ENCODE measurements at places on chromosomes 6 and 20.

GRCh38 chr20:60238992-60239660 is 280.9 kb downstream of the CDH26 start:
- no peak for DNase-seq

DNA sequence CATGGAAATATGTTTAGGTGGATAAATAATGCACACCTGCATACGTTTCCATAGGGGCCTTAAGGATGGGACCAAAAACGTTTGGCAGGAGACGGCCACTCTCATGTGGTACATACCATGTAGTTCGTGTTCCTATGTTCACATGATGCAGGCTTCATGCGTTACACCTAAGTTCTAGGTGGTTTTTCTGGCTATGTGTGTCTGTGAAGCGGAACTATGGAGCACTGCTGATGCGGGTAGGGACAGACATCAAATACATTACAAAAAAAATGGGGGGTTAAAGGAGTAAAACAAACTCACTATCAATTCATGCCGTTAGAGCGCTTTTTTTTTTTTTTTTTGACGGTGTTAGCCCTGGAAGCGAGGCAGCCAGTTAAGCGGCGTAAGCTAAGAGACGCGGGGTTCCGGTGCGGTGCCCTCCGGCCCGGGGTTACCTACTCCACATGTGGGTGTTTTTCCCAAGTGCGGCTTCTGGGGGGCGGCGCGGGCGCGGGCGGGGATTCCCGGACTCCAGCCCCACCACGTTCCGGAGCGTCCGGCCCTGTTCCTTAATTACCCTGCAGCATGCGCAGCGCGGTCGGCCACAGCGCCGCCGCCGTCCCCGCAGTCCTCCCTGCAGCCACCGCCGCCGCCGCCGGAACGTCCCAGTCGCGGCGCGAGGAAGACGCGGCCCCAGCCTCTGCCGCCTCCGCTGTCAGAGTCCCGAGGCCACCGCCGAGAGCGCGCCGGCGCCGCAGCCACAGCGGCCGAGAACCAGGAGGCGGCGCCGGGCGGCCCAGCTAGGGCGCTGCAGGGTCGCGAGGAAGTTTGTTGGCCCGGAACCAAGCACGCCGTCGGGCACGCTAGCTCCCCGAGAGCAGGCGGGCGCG is 648 bp downstream of the COL19A1 start:
- peak; percentile 23 for DNase-seq

GRCh38 chr20:33933469-33933909 is 60.2 kb upstream of the RALY start:
- peak; percentile 38 for DNase-seq

- DNase-seq = no peak
These were observed 16.0 kb downstream of the CD40 start for GRCh38 chr20:46133886-46134654.

DNA sequence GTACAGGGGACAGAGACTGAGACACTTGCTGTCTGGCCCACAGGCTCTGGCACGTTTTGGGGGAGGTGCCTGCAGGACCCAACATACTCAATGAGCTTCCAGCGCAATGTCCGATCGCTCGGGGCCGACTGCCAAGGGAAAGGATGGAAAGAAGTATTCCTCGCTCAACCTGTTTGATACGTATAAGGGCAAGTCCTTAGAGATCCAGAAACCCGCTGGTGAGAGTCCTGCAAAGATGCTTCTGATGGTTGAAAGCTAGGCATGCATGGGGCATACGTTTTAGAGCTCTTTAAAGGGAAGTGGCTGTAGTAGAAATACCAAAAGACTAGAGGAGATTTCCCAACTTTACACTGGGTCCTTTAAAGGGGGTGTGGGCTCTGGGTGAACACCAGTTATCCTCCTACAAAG is 2.2 kb downstream of the PRRC2A start:
- DNase-seq = no peak

- no peak for DNase-seq
These were observed 74.8 kb upstream of the SHLD1 start for GRCh38 chr20:5675103-5676091.

- DNase-seq = no peak
These were observed 2.4 kb downstream of the SPDEF start for GRCh38 chr6:34553750-34554149.

DNA sequence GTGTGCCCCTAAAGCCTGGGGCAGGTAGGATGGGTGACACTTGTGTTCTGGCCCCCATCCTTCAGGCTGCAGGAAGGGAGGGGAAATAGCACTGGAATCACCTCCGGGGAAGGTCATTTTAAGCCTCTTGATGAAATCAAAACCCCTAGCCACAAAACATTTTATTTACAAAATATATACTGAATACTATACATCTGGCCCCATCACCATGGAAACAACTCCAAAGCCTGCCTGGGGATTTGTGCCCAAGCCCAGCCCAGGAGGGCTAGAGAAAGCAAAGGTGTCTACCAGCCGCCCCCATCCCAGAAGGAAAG is 2.6 kb downstream of the SMIM29 start:
- DNase-seq = no peak

GRCh38 chr20:60718743-60719480 is 533.1 kb upstream of the CDH4 start:
- DNase-seq = no peak

GRCh38 chr20:4563031-4563430 is 158.7 kb upstream of the PRND start:
- no peak for DNase-seq

DNA sequence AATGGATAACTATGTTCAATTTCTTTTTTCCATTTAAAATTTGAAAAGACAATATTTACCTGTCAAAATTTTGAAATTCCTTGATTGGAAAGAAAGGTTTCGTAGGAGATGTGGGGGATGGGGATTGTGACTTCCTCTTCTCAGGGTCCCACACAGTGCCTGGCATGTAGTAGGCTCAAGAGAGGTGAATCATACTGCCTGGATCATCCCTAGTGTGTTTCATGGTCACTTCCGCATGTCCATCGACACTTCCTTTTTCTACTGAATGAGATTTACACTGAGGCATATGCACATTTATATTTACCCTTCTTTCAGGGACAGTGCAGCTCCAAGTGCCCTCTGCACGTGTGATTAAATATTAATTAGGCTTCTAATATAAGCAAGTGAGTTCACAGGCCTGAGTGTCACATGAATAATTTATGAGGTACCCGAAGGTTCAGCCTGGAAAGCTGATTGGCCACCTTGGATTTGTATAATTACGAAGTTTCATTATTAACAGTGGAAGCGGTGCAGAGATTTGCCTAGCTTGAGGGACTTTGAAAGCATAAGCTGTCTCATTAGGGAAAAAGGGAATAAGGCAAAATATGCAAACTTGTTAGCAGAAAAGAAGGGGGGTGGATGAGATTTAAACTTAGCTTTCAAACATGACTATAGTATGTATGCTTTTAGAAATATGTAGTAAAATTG is 177.5 kb upstream of the MMS22L start:
- no peak for DNase-seq

DNA sequence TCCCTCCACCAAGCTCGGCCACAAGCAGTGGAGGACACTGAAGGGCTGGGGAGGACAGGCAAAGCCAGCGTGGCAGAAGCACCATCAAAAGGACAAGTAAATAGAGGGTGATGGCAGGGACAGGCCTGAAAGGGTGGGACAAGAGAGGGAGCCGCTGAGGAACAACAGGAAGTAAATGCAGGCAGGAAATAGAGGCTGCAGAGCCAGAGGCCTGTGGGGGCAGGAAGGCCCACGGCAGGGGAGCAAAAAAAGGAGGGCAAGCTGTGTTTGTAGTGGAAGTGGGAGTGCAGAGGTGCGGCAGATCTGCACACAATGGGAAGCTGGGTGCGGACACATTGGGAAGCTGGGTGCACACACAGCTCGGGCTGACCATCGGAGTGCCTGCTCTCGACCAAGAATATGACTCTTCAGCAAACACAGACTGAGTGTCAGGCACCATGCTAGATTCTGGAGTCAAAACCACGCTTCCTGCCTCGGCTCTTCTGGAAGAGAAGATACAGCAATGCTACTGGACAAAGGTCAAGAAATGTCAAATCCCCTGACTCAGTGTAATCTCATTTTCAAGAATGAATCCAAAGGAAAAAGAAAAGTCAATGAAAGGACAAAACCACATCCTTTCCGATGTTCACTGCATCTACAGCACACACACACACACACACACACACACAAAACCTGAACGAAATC is 40.4 kb upstream of the RAB22A start:
- no peak for DNase-seq

GRCh38 chr6:128127650-128128049 is 226.8 kb upstream of the THEMIS start:
- DNase-seq = no peak

DNA sequence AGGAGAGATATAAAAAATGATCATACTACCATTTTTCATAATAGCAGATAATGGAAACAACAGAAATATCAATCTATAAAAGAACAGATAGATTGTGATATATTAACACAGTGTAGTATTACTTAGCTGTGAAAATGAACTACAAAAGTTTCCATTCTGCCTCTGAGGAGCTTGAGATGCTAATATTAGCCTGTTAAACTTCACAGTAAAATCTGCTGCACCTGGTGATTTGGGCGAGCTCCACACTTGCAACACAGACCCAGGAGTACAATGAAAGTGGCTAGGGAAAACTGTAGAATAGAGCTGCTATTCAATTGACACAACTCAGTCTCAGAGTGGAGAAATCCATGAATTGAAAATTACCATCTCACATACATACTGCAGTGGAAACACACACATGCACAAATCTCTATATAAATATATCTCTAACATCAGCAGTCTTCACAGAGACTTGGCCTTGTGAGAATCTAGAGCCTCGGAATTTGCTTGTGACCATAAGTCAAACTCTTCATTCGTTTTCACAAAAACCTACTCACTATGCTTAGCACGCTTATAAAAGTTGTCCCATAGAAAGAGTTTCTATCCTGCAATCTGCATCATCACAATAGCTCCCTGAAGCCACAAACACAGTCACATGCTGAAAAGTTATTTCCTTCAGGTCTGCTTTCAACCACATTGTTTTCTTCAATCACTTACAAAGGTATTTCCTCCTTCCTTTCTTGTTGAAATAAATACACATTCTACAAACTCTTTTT is 133.0 kb downstream of the PAK5 start:
- DNase-seq = no peak

DNA sequence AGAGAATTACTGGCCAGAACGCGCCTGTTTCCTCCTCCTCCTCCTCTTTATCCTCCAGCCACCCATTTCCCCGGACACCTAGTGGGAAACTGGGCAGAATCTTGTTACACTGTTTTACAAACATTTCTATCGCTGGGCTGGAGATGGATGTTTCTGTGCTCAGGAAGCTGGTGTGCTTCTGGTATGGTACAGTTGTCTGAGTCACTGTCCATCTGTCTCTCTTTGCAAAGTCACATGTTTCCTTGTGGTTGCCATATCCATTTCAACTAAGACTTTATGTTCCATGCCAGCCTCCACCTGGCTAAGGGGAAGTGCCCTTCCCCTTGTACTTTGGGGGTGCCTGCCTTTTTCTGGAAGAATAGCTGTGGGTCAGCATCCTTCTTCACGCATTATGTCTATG is 52.9 kb upstream of the SLC22A16 start:
- DNase-seq = no peak

GRCh38 chr6:141946502-141946901 is 186.2 kb upstream of the GJE1 start:
- DNase-seq = no peak

- no peak for DNase-seq
These were observed 42.8 kb upstream of the TTPAL start for GRCh38 chr20:44432618-44433577.

DNA sequence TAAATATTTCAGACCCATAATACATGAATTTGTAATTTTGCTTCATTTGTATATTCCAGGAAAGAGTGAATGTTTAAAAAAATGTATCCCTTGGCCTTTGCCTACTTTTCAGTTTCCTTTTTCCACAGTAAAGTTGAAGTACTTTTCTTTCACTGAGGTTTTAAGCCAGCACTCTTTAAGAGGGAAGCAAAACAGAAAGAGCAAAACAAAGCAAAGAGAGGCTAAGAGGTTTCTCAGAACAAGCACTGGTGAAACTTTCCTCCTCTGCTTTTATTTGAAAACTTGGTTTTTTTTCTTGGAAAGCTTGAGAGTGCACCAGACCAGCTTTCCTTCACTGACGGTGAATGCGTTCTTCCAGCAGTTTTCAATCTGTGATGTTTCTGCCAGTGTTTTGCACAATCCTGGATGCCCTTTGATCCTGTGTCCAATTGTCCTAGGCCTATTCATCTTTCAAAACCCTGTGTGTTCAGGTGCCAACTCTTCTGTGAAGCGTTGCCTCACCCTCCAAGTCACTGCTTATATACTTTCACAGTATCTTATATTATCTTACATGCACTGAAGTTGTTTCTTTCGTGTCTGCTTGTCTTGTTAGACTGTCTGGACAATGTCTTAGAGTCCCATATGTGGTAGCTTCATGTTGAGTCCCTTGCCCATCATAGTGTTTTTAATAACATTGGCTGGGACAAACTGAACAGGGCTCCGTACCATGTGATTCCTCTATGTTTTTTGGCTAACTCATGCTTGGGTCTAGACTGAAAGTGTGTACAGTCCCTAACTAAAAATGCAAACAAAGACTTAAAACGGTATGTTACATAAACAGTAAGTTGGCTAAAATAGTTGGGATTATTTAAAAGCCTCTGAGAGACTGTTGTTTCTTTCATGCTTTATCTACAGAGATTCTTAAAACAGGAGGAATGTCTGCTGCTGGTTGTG is 1.9 kb downstream of the RNF217 start:
- no peak for DNase-seq

- no peak for DNase-seq
These were observed 3.1 kb upstream of the AKIRIN2 start for GRCh38 chr6:87705070-87705691.

DNA sequence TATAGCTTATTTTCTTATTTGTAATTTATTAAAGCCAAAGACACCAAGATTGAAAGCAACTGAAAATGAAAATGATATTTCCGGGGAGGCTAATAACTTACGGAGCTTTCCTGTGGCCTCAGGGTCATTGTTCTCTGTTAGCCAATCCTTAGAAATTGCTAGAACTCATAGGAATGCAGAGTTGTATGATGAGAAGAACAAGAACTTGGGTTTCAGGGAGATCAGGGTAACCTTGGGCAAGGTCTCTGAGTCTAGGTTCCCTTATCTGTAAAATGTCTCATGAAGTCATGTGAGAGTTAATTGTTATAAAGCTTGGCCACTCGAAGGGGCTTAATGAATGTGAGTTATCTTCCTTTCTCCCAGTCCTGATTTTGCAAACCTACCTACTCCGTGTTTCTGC is 20.1 kb upstream of the SERINC3 start:
- DNase-seq = no peak

GRCh38 chr6:145273136-145273535 is 462.2 kb downstream of the EPM2A start:
- DNase-seq = no peak

DNA sequence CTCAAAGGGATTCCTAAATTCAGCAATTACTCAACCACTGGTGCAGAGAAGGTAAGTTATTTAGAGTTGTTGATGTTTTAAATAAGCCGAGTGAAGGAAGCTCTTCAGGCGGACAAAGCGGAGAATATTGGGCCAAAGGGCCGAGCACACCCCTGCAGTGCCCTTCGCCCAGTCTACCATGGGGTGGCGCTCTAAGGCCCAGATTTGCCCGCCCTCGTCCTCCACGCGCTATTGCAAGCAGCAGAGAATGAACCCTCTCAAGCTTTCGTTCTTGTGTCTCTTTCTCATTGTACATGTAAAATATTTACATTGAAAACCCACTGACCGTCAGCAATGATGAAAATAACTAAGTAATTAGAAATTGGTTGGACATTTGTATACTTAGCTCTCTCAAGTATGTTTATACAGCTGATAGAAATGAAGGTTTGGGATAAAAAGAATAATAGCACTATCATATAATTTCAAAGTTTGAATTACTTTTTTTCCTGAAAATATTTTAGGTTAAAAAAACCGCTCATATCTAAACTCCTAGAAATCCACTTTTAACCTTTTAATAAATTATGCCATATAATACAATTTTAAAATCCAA is 195.0 kb upstream of the CEP162 start:
- peak; percentile 30 for DNase-seq

- no peak for DNase-seq
These were observed 2.0 kb downstream of the HLA-B start for GRCh38 chr6:31354864-31355582.

Data from NT2/D1 (cell line).